Stimulated activated CD8-positive, alpha-beta memory T cell treated with anti-CD3 and anti-CD28 coated beads, Interleukin-4, amount 100 ng/mL, for 48 hours (primary cell): ENCODE measurements at places on chromosomes 1 and 21.
A peak's percentile ranks its signal among the peaks of the same experiment; 100 is the strongest.

- no peak for DNase-seq
Observed at GRCh38 chr1:82161700-82162141, 361.0 kb downstream of the ADGRL2 start.

GRCh38 chr1:231861541-231862481, 235.2 kb downstream of the DISC1 start:
- no peak for DNase-seq

DNA sequence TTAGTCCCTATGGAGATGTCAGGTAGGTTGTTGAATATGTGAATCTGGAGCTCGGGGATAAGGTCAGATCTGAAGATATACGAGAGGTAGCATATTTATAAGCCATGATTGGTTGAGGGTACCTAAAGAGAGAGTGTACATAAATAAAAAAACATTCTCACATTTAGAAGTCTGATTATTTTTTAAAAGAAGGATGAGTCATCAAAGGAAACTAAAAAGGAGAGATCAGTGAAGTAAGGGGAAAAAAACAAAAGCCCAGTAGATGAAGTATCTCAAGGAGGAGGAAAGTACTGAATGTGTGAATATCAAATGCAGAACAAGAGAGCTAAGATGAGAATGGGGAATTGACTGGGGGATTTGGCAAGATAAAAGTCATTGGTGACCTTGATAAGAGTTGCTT, 15.7 kb upstream of the ANGPTL1 start:
- no peak for DNase-seq

- no peak for DNase-seq
Observed at GRCh38 chr1:218674280-218674773, 329.2 kb downstream of the TGFB2 start.

GRCh38 chr1:202658769-202659168, 51.5 kb downstream of the SYT2 start:
- DNase-seq: no peak

- no peak for DNase-seq
Observed at GRCh38 chr1:229862017-229862774, 204.8 kb upstream of the GALNT2 start.

GRCh38 chr1:229832695-229833094, 206.6 kb downstream of the URB2 start:
- no peak for DNase-seq

- DNase-seq: no peak
Observed at GRCh38 chr21:45982092-45982757, 655 bp downstream of the COL6A1 start.

DNA sequence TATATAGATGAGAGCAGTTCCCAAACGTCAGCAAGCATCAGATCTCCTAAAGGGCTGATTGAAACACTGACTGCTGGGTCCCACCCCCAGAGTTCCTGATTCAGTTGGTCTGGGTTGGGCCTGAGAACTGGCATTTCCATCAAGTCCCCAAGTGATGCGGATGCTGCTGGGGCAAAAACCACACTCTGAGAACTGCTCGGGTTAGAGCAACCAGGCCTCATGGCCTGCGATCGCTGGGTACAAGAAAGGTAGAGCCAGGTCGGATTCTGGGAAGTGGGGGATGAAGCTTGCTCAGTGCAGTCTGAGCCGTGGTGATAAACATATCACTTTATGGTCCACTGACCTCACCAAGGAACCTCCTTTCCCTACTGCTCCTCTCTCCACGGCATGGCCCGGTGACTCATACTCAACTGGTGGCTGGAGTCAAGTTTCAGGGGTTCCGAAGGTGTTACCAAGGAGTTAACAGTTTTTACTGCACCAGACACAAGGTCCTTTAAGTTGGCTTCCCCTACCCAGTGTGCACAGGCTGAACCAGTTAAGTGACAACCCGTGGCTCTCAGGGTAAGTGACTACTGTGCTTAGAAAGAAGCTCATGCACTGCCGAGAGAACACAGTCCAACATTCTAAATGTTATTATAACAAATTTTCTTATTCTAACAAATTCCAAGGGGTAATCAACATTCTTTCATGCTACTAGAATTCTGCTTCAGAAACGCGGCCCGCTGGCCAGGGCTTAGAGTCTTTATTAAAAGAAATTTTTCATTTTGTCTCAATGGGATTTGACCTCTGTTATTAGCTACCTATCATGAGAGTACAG, 153.5 kb downstream of the TGFBR3 start:
- DNase-seq: peak; percentile 62

- DNase-seq: no peak
Observed at GRCh38 chr1:58769809-58770320, 14.0 kb downstream of the JUN start.

DNA sequence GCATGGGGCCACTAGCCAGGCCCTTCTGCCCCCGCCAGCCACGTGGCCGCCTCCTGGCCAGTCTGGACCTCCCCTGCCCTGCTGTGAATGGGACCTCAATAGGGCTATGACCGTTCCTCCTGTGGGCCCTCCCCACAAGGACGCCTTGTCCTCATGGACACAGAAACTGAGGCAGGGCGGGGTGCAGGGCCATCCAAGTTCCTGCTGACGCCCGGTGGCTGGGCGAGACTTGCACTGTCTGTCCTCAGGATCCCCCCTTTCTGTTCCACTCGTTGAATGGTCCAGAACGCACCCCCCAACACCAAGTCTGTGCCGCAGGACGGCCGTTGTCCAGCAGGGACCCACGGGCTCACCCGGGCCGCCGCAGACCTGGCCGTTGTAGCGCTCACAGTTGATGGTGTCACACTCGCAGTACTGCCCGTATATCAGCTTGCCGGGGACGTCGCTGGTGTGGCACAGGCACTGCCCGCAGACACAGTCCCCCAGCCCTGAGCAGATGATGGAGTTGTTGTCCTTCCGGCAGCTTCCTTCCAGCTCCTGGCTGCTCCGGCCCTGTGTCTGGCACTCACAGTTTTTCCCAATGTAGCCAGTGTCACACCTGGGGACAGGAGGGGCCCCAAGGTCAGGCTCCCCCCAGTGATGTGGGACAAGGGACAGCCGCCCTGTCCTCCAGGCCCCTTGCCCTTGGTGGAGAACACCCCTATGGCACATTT, 16.3 kb upstream of the PTTG1IP start:
- DNase-seq: no peak

- DNase-seq: no peak
Observed at GRCh38 chr1:225816643-225817538, 7.0 kb downstream of the EPHX1 start.

- no peak for DNase-seq
Observed at GRCh38 chr1:41447995-41448770, 36.3 kb downstream of the EDN2 start.

DNA sequence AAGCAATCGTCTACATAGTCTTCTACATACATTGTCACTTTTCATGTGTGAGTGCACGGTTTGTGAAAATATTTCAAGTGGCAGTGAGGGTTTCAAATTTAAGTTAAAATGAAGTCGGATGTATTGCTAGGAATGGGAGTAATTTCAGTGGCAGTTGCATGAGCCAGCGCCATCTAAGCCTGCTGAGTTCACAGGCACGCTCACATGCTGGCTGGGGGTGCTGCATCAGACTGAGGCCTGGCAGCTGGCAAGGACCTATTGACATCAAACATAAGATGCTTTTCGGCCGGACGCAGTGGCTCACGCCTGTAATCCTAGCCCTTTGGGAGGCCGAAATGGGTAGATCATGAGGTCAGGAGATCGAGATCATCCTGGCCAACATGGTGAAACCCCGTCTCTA, 80.7 kb downstream of the UBE4B start:
- DNase-seq: no peak

GRCh38 chr1:237355022-237355421, 313.0 kb downstream of the RYR2 start:
- DNase-seq: no peak

GRCh38 chr1:231107600-231108326, 54.1 kb upstream of the TRIM67 start:
- no peak for DNase-seq

DNA sequence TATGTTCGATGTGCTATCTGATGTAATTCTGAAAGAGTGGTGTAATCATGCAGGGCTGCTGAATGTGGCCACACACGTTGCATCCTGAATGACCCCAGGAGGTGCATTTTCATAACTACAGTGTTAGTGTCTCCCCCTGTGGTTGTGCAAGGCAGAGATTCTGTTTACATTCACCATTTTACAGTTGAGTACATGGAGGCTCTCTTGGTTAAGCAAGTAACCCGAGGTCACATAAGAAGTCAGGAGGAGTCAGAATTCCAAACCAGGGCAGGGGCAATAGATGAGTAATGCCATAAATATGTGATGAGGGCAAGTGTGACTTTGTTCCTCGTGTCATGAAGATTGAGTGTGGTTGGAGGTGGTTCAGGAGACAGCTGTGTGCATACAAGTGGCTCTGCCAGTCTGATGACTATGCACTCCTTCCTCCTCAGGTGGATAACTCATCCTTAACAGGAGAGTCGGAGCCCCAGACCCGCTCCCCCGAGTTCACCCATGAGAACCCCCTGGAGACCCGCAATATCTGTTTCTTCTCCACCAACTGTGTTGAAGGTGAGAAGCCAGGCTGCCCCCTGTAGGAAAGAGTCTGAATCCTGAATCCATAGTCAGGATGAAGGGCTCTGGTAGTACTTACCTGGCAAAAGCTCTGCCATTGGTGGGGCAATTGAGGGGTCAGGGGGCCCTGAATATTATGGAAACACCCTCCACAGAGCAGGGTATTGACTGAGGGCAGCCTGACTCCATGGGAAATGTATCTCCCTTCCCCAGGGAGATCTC, 9.3 kb downstream of the ATP1A2 start:
- DNase-seq: no peak

DNA sequence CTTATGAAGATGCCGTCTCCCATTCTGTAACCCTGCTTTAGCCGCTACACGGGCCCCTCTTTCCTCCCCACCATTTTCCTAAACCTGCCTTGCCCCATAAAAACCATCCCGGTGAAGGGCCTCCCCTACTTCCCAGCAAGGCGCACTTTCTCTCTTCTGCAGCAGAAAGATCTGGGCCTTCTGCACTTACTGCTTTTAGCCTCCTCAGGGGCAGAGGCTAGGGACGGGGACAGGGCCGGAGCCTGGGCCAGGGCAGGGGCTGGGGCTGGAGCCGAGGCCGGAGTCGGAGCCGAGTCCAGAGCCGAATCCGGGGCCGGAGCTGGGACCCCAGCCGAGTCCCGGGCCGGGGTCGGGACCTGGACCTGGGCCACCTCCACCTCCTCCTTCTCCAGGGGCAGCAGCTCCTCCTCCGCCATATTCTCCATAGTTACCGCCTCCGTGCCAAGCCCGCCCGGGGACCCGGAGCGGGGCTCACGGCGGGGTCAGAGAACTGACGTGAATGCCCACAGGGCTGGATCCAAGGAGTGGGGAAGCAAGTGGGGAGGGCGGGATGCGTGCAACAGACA, 382 bp downstream of the TRMT1L start:
- no peak for DNase-seq

GRCh38 chr1:85240174-85240601, 19.3 kb downstream of the C1orf52 start:
- DNase-seq: no peak

- no peak for DNase-seq
Observed at GRCh38 chr1:2978691-2979190, 42.5 kb upstream of the ACTRT2 start.

GRCh38 chr1:17881761-17882160, 126.6 kb downstream of the ACTL8 start:
- DNase-seq: no peak

DNA sequence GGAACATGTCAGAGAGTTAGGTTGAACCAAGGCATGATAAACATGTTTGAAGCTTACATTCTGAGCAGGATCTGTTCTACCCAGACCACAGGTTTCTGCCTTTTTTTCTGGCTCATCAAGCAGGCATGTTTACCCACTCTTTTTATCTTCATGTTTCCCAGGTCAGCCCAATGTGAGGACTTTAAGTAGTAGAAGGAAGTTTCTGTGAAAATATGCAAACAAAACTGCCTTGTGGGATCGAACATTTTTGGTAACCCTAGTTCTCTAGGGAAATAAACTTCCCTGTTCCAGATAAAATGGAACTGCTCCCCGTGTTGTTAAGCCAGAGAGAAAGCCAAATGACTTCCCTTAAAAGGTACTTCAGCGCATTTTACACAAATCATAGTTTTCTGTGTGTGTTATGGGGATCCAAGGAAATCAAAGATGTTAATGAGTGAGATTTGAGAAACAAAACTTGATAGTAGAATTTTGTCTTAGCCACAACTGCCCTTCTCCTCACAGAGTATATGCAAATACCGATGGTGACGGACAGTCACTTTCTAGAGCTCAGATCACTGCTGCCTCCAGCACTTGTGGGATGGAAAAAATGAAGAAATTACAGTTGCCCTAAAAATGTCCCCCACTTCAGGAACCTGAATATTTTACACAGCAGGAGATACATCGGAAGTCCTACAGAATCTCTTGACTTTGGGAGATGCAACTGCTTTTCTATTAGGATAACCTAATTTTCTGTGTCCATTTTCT, 765 bp upstream of the HIPK1 start:
- DNase-seq: no peak

- DNase-seq: no peak
Observed at GRCh38 chr1:24954631-24955030, 24.6 kb upstream of the RUNX3 start.

GRCh38 chr1:235767795-235768194, 98.9 kb downstream of the LYST start:
- no peak for DNase-seq

DNA sequence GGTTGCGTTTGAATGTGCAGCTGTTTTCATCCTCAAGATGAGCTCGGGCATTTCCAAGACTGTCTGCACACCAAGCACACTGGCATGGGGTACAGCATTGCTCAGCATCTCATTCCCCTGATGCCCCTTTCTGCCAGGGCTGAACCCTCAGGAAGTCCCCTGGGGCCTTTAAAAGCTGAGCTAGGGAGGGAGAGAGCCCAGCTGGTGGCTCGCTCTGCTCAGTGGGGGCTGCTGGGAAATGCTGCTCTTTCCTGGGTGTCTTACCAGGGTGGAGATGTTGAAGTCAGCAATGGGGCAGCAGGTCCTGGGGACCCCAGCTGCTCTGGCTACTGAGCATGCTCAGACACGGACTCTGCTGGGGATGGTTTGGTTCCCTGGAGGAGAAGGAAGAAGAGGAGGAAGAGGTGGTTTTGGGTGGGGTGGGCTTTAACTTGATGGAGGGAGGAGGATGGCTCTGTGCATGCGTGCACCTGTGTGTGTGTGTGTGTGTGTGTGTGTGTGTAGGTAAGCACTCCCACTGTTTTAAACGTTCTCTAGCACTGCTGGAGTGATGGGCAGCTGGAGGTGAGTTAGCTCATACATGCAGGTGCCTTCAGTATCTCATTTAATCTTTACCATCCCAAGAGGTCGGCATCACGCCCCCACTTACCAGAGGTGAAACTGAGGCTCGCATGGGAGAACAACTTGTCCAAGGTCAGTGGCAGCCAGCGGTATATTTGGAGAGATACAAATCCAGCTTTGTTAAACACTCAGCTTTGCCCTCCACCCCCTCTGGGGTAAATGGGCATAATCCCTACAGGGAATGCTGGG, 40.9 kb downstream of the ACTL8 start:
- no peak for DNase-seq

DNA sequence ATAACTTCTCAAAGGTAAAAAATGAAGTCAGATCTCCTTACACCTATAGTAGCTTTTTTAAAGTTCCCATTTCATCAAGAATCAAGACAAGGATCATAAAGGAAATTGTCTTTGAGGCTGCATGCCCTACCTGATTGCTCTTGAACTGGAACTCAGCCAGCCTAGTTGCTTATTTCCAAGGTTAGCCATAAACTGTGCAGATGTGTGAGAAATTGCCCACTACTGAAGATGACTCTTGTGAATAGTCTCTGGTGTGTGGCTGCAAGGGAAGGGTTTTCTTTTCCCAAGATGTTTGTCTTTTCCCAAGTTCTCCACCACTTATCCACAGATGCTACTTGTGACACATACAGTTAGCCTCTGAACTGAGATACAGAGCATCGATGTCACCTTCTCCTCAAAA, 81.7 kb upstream of the DUSP10 start:
- no peak for DNase-seq

GRCh38 chr1:83027511-83027910, 971.4 kb downstream of the TTLL7 start:
- DNase-seq: no peak
